ENCODE measurements at places on chromosomes 1 and 21. TPM values are rescaled to one million over a fixed set of nuclear protein-coding genes. Genes with fewer than 3 reads are reported as not detected.
A peak's percentile ranks its signal among the peaks of the same experiment; 100 is the strongest.

Gene GBP7
- not detected for total RNA-seq

Gene BMP8A
- total RNA-seq = 0.31 TPM

Gene ALDH4A1
- 19.4 TPM for total RNA-seq

Gene PEA15
- total RNA-seq = 139 TPM

Gene SMCP
- not detected for total RNA-seq

Gene HSF2BP
- 7.3 TPM for total RNA-seq

DNA sequence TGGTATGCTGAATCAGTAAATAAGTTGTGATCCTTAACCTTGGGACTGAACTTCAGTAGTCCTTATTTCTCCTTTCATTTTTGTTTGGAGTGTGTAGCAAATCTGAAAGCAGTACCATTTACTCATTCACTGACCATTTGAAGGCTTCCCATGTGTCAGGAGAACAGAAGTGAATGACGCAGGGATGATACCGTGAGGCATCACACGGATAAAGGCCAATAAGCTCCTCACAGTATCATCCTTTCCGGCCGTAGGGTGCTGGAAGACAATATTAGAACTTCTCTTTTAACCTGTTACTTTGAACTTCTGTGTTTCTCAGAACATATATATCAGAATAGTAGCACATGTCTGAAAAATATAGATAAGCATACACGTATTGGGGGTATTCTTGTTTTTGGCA is 21.3 kb downstream of the BACH1 start:
- DNase-seq = no peak

GRCh38 chr1:232722626-232723025 is 82.6 kb upstream of the MAP10 start:
- DNase-seq = no peak

DNA sequence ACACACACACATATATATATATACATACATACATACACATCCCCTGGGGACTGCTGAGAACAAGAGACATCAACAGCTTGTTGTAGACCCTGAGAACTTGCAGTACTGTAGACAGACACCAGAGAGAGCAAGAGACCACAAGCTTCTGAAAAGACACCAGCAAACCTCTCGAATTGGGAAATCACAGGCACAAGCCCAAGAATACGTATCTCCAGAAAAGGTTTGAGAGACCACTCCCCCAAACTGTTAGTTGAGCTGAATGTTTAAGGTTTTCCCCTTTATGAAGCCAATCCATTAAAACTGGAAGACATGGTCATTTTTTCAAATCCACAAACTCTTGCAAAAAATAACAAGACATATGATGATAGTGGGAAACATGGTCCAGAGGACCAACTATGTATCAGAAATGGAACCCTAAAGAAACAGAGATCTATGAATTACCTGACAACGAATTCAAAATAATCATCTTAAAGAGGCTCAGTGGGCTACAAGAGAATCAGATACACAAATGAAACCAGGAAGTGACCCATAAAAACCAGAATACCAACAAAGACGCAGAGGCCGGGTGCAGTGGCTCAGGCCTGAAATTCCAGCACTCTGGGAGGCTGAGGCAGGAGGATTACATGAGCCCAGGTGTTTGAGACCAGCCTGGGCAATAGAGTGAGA is 45.1 kb downstream of the SLC2A1 start:
- DNase-seq = peak; percentile 62

DNA sequence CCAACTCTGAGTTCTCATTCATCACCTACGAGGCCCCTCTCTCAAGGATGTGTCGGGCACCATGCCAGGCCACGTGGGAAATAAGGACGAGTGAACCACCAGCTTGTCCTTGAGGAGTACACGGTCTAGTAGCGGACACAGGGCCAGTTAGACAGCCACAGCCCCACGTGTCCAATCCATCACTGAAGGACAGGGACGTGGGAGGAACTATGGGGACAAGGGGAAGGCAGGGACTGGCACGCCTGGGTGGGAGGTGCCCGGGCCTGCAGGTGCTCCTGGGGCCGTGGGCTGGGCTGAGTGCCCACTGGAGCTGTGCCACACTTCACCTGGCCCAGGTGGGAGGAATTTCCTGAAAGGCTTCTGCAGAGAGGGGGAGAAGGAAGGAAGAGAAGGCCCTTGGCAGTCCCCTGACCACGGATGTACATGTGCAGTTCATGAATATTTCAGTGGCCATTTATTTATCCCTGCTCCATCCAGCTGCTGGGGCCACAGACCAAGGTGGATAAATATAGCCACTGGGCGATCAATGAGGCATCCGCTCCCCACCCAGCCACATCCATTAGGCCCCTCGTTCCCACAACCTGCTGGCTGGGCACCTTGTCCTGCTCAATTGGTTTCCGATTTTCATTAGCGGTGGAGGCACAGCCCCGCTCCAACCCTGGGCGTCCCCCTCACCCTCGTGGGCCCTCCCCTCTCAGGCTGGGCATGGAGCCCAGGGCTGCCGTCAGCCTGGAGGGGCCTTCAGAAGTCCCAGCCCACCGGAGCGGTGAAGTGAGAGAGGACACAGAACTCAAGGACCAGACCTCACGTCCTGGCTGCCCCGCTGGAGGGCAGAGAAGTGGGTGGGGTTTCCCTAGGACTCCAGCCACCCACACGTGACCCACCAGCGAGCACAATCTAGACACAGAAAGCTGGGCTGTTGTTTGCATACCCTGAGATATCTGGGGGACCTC is 59.5 kb downstream of the CASZ1 start:
- no peak for DNase-seq

DNA sequence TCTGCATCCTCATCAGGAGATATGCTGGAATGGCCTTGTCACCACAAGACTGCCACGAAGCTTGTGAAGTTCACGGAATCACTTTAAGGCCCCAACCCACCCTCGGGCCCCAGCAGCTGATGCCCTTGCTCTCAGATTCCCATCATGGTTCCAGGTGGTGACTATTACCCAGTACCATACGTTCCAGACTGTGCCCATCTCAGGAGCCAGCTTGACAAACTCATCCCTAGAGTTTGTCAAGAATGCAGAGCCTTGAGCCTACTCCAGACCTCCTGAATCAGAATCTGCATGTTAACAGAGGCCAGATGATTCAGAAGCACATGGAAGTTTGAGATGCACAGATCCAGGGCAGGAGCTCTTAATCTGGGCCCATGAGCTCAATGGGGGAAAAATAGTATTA is 53.9 kb upstream of the RBM15 start:
- DNase-seq = no peak

- DNase-seq = no peak
Measured at GRCh38 chr1:113415310-113416070, 25.2 kb downstream of the MAGI3 start.

DNA sequence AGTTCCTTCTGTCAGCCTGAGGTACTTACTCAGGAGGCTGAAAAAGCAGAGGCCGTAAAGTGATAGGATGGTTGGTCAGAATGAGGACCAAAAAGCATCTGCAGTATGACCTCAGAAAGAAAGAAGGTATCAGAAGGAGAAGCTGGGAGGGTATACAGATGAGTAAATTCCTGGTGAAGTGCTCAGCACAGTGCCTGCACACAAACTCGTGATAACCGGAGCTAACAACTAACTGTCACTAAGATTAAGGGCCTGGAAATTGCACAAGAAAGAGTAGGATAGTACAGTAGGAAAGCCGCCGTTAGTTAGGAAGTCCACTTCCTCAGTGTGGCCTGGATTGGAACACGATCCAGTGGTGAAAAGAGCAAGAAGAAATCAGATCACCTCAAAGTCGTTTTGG is 62.6 kb downstream of the VPS26C start:
- no peak for DNase-seq

DNA sequence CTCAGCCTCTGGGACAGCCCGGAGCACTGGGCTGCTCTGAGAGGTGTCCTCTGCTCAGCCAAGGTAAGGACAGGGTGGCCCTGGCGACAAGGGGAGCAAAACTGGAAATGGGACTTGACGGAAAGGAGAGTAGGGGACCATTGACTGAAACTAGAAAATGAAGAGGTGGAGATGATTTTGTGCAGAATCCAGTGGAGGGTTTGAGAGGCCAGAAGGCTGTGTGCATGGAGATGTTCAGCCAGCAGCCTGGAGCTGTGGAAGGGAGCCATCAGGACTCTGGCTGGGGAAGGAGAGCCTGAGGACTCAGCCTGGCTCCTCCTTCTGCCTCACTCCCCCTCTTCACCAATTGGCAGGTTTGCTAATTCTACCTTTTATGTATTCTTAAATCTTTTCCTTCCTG is 114.2 kb downstream of the EDEM3 start:
- DNase-seq = no peak

- no peak for DNase-seq
Measured at GRCh38 chr1:91753878-91754277, 132.1 kb downstream of the TGFBR3 start.

GRCh38 chr21:16536643-16537434 is 807.1 kb downstream of the USP25 start:
- no peak for DNase-seq

GRCh38 chr1:45767035-45767434 is 16.6 kb upstream of the IPP start:
- DNase-seq = no peak

- DNase-seq = no peak
Measured at GRCh38 chr1:105700723-105701122, 1355.8 kb upstream of the PRMT6 start.
